ENCODE measurements at places on chromosomes 5 and 9.
A peak's percentile ranks its signal among the peaks of the same experiment; 100 is the strongest.

- DNase-seq, result no peak
Observed at GRCh38 chr5:123800640-123801039, 288.7 kb downstream of the CSNK1G3 start.

DNA sequence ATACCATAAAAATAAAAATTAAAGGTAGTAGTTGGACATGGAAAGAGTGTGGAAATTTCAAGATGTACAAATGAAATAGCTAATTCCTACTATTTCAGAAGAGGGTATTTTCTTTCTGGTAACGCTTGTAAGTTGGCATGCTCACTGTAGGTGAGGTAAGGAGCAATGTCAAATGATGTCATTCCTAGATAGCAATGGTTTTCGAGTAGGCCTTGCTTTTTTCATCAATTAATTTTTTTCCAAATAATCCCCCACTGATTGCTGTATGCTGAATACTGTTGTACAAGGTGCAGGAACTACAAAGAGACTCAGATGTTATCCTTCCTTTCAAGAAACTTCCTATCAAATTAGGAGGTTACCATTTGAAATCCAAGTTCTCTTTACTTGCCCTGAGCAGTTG lies 928 bp upstream of the SELENOP start:
- no peak for DNase-seq

GRCh38 chr5:98218838-98219237 lies 554.6 kb upstream of the RGMB start:
- DNase-seq, result no peak

GRCh38 chr5:93874080-93874479 lies 132.7 kb upstream of the POU5F2 start:
- DNase-seq, result no peak

GRCh38 chr9:76020652-76021051 lies 130.2 kb downstream of the PCSK5 start:
- DNase-seq, result no peak

GRCh38 chr5:6766604-6767093 lies 53.4 kb downstream of the TENT4A start:
- peak; percentile 13 for DNase-seq

GRCh38 chr5:36842087-36842486 lies 34.5 kb upstream of the NIPBL start:
- DNase-seq, result no peak

GRCh38 chr9:75235632-75236031 lies 147.3 kb downstream of the OSTF1 start:
- DNase-seq, result no peak

- no peak for DNase-seq
Observed at GRCh38 chr5:8845296-8845695, 700.6 kb downstream of the SEMA5A start.

GRCh38 chr5:148961261-148962199 lies 101.3 kb downstream of the SH3TC2 start:
- DNase-seq, result no peak

DNA sequence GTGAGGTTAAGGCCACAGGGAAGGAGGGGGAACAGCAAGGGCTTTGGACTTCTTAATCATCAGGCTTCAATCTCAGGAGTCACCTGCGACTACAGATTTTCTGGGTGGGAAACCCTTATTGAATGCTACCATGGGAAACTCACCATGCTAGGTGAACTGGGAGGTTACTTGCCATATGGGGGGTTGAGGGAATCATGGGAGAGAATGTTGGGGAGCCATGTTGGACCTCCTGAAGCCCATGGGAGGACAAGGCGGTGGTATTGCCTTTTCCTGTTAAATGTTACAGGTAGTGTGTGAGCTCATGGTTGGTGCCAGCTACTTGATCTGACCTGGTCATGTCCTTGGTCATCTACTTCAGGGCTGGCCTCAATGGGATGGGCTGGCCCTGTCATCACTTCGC lies 31.4 kb downstream of the NEUROG1 start:
- no peak for DNase-seq

- DNase-seq, result no peak
Observed at GRCh38 chr9:127837346-127837745, 17.1 kb downstream of the ENG start.

DNA sequence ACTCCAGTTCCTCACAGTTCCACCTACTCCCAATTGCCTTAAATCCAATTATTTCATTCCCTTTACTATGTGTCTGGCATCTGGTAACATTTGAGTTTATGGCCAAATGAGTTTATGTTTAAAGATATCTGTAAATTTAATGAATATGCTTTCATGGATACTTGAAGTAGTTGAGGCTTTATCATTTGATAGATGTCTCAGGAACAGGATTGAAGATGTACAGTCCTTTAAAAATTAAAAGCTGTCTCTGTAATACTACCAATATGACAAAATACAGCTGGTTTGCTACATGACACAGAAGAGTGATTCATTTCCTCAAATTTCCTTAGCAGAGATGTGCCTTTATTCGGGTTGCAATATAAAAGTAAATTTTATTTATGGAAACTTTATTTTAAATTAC lies 2326.0 kb upstream of the ACO1 start:
- no peak for DNase-seq

GRCh38 chr5:72133212-72133990 lies 26.1 kb downstream of the MAP1B start:
- no peak for DNase-seq

- no peak for DNase-seq
Observed at GRCh38 chr9:137974746-137975526, 97.4 kb downstream of the CACNA1B start.

DNA sequence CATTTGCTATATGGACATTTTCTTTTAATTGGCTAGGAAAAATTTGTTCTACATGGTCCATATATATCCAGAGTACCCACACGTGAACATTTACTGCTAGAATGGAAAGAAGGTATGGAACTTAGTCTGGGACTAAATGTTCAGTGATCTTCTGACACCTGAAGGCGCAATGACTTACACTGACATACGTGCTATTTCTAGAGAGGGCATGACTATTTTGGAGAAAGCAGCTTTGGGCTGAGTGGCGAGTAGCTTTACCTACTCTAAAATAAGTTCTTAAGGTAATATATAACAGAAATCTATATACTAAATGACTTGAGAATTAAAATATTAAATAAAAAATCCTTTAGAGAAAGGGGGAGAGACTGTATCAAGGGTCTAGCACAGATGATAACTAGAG lies 10.4 kb downstream of the NNT start:
- no peak for DNase-seq

DNA sequence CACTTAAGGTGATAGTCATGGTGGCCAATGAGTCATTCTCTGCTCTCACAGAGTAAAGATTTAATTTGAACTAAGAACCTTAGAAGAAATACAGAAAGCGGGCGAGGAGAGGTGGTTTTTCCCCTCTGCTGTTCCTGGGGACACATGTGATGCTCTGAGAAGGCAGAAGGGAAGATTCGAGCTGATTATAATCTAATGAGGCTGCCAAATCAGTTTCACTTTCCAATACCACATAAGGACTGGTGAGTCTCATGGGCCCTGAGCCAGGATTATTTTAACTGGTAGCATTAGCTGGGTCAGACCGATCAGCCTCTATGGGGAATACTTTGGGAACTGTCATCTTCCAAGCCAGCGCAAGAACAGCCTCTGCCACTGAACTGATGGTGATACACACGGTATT lies 116.5 kb downstream of the SLC1A3 start:
- DNase-seq, result no peak

DNA sequence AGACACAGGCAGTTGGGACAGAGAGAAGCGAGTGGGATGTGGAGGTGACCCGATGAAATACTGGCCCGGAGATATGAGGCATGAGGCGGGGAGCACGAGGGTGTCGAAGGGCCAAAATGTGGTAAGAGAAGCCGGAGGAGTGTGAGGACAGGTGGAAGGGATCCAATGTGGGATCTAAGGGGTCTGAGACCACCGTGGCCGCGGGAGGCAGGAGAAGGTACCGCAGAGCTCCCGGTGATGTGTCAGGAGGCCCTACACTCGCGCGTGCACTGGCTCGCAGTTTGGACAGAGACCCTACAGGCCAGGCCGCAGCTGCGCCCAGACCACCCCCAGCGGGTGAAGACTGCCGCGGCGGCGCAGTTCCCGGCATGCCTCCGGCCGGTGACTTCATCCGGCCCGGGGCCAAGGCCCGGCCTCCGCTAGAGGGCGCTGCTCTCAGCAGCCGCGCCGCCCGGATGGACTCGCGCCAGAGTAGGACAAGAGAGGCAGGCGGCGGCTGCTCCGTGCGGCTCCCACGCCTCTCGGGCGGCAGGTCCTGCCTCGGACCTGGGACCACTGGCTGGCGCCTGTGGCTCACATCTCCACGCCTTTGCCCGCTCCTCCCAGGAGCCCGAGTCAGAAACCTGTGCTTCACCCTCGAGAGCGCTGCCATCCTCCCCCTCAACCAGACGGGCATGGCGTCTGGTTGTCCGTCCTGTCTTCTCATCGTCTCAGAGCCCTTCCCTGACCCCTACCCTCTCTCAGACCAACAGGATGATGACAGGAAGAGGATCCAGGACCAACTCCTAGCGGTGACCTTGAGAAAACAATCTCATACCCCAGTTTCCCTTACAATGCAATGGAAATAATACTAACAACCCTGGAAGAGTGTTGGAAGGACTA lies 35.4 kb upstream of the STING1 start:
- peak; percentile 72 for DNase-seq

- DNase-seq, result no peak
Observed at GRCh38 chr5:64295101-64295500, 129.5 kb downstream of the RNF180 start.

GRCh38 chr5:71734141-71734540 lies 15.1 kb downstream of the CARTPT start:
- DNase-seq, result no peak

- no peak for DNase-seq
Observed at GRCh38 chr5:112419164-112419985, at the start of gene EPB41L4A. EPB41L4A (minus strand) TSS chr5:112419277; CDS start chr5:112419039, 238 bp downstream.

- DNase-seq, result no peak
Observed at GRCh38 chr5:90939211-90939610, 380.6 kb downstream of the ADGRV1 start.

- no peak for DNase-seq
Observed at GRCh38 chr9:28735738-28736342, 1162.6 kb upstream of the C9orf72 start.

DNA sequence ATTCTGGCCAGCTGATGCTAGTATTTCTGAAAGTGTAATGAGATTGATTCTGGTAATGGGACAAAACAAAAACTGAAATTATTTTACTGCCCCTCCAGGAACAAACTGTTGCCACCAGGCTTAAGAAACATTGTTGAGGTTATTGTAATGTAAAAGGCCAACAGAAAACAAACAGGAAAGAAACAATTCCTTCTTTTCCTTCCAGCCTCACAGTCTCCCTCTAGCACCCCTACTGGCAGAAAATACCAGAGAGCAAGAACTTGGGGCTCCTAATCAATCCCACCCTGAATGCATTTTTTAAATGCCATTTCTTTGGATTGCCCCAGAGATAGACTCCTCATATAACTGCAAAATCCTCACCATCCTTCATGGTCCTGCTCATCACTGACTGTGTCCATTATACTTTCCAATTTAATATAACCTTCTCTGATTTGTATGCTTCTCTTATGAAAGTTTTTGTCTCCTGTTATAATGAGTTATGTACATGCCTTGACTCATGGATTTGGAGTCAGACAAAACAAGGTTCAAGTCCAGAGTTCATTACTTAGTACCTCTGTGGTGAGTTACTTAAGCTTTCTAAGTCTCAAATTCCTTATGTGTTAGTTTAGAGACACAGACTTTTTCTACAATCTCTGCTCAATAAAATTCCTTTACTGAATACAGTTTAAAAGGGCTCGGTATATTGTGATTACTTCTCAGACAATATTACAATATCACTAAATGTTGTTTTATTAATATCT lies 157.9 kb upstream of the FBN2 start:
- DNase-seq, result no peak

- no peak for DNase-seq
Observed at GRCh38 chr9:130215341-130216119, 43.3 kb downstream of the NCS1 start.

- no peak for DNase-seq
Observed at GRCh38 chr5:74493411-74493810, 147.1 kb downstream of the ENC1 start.
